ENCODE measurements at places on chromosomes 1 and 21.

GRCh38 chr21:46477765-46478164, 19.1 kb downstream of the DIP2A start:
- DNase-seq: no peak

- DNase-seq: no peak
These were observed 9.0 kb downstream of the TMEM269 start for GRCh38 chr1:42793824-42794223.

GRCh38 chr1:198641966-198642668, 3.3 kb downstream of the PTPRC start:
- no peak for DNase-seq

GRCh38 chr1:36224537-36225282, 467 bp downstream of the THRAP3 start:
- DNase-seq: no peak

- no peak for DNase-seq
These were observed 322.4 kb upstream of the DEPDC1 start for GRCh38 chr1:68819190-68819829.

GRCh38 chr21:37342046-37342632, 24.4 kb upstream of the DYRK1A start:
- no peak for DNase-seq

GRCh38 chr1:181513786-181514297, 30.5 kb downstream of the CACNA1E start:
- no peak for DNase-seq
